ENCODE measurements at places on chromosomes 2 and 18. TPM values are rescaled to one million over a fixed set of nuclear protein-coding genes. Genes with fewer than 3 reads are reported as not detected.

REEP1 gene
- 25.3 TPM for total RNA-seq

NEB gene
- total RNA-seq = 13.0 TPM

- DNase-seq = no peak
Observed at GRCh38 chr2:22879009-22879863, 505.7 kb upstream of the KLHL29 start.

GRCh38 chr18:70127359-70127758 lies 78.1 kb downstream of the RTTN start:
- no peak for DNase-seq

DNA sequence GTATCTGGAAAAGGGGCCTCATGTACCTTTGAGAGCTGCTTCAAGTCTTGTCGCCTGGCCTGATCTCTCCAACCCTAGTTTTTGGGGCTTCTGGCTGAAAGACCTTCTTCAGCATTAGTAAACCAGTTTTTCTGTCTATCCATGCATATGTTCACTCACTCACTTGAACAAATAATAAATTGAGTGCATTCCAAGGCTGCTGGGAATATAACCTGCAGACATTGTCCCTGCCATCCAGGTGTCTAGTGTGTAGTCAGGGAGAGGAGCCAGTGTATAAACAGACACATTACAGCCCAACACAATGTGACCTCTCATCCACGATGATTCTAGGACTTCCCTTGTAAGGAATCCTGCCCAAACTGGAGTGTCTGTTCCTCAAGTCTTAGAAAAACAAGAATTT lies 262.1 kb downstream of the PRKCE start:
- no peak for DNase-seq

DNA sequence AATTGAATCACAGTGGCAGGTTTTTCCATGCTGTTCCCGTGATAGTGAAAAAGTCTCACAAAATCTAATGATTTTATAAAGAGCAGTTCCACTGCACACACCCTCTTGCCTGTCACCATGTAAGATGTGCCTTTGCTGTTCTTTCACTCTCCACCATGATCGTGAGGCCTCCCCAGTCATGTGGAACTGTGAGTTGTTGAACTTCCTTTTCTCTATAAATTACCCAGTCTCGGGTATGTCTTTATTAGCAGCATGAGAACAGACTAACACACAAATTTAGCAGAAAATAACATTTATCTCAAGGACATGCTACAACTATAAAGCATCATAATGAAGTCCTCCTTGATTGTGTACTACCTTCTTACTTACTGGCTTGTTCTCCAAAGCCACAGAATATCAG lies 1526.0 kb downstream of the LRP1B start:
- DNase-seq = no peak

- no peak for DNase-seq
Observed at GRCh38 chr2:10704034-10704594, 14.3 kb upstream of the NOL10 start.

DNA sequence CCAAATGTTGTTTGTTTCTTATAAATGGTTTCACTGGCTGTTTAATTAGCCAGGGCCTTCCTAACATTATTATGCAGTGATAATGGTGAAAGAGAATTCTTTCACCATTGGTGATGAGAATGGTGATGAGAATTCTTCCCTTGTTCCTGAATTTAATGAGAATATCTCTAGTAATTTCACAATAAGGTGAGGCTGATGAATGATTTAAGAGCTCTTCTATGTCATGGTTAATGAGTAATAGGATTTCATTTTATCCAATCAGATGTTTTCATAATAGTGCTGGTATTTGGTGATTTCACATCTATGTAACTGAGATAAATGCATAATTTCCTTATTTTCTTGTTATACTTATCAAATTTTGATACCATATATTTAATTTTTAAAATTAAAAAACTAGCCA lies 535.7 kb upstream of the ZEB2 start:
- DNase-seq = no peak

DNA sequence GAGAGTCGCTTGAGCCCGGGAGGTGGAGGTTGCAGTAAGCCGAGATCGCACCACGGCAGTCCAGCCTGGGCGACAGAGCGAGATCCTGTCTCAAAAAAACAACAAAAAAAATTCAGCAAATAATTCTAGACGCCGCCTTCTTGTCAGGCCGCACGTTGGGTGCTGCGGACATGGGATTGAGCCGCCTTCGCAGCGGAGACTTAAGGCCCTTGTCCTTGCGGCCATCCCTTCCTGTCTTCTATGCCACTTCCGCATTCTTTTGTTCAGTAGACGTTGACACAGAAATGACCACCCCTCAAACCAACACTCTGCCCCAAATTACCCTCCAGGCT lies 15.8 kb downstream of the PTPN18 start:
- no peak for DNase-seq

DNA sequence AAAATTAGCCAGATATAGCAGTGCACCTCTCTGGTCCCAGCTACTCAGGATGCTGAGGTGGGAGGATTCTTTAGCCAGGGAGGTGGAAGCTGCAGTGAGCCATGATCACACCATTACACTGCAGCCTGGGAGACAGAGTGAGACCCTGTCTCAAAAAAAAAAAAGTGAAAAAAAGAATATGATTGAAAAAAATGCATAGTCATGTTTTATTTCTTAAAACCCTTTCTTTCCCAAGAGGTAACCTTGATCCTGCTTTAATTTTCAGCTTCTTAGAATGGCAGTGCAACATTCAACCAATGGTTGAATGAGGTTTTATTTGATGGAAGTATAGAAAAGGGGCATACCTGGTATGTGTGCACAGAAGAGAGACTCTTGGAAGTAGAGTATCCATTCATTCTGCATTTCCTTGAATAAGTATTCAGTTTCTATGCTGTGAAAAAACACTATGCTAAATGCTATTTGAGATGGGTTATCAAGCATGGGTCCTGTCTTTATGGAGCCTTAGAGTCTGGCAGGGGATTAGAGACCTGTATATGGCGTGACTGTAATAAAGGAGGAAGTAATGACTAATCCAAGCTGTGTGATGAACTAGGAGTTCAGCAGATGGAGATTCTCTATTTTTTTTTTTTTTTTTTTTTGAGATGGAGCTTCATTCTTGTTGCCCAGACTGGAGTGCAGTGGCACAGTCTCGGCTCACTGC lies 146.3 kb downstream of the WDSUB1 start:
- no peak for DNase-seq

DNA sequence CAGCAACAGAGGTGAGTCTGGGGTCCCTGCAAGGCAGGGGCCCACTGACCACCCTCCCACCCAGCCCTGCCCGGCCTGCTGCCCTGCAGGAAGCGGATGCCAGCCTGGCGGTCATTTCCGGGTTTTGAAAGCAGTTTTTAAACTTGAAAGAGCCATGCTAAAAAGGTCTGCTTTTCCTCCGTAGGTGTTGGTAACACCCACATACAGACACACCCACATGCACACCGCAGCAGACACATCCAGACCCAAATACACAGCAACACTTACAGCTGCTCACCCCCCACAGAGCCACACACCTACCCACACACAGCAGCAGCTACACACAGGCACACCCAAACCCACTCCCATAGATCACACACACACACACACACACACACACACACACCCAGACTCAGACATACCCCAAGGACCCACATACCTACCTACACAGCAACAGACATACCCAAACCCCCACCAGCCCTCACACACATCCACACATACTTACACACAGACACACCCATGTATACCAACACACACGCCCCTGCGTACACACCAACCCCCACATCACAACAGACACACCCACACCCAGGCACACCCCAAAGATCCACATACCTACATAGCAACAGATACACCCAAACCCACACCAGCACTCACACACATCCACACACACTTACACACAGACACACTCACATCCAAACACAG lies 7.6 kb downstream of the ZFP36L2 start:
- peak; percentile 81 for DNase-seq

- no peak for DNase-seq
Observed at GRCh38 chr18:8056723-8057122, 489.6 kb downstream of the PTPRM start.

DNA sequence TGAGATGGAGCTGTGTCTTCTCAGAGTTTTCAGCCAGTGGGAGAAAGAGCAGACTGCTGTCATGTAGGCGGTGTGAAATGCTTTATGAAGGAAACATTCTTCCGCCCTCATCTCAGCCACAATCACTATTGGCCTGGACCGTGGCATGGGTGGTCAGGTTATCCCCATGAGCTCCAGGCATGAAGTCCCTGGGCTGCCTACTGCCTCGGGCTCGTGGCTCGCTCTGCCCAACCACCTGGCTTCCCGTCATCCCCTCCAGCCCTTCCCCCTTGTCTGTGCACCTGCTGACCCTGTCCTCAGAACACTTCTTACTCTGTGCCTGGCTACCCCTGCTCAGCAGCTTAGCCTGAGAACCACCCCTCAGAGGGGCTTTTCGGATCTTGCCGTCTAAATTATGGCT lies 15.5 kb downstream of the COLEC11 start:
- no peak for DNase-seq

GRCh38 chr2:196530910-196531309 lies 108.6 kb upstream of the CCDC150 start:
- DNase-seq = no peak

- peak; percentile 6 for DNase-seq
Observed at GRCh38 chr2:128314348-128315121, 4.1 kb downstream of the HS6ST1 start.

- no peak for DNase-seq
Observed at GRCh38 chr2:31526946-31527732, 53.6 kb downstream of the SRD5A2 start.

Data from heart left ventricle (tissue), 16 donors.